ENCODE measurements at places on chromosomes 3 and 15. TPM values are rescaled to one million over a fixed set of nuclear protein-coding genes. Genes with fewer than 3 reads are reported as not detected.

CHRNA5 gene
- total RNA-seq = 0.27 TPM

DNA sequence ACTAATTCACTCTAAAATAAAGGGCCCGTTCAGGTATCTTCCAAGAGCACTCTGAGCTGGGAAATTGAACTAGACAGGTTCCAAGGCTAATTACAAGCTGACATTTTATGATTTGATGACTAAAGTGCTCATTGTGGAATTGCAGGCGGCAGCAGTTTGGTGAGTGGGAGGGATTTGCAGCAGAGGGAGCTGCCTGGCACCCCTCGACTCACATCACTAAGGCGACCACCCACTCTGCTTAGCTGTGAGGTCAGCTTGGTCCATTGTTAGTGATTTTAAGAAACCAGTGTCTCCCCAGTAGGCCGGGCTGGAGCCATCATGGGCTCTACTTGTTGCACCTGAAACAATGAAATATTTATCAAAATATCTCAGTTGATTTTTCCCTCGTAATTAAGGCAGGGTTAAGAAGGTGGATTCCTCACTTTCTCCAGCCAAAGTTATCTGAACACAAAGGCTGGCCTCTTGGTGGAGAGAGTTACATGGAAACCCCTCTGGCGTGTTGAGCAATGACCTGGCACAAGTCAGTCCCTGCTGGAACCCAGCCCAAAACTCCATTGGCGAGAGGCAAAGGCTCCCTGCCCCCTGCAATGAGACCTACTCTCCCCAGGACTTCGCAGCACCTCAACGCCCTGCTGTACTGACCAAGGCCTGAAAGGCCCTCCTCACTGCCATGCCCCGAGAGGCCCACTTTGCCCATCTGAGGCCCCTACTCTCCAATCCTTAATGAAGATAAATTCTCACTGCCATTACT is 65.0 kb upstream of the ATP2B2 start:
- DNase-seq = no peak

GRCh38 chr3:184508938-184509337 is 52.6 kb upstream of the EPHB3 start:
- no peak for DNase-seq

- no peak for DNase-seq
Measured at GRCh38 chr3:197746209-197746608, 3.5 kb upstream of the FYTTD1 start.

CCR8 gene
- not detected for total RNA-seq

LXN gene
- total RNA-seq = 32.2 TPM

DNA sequence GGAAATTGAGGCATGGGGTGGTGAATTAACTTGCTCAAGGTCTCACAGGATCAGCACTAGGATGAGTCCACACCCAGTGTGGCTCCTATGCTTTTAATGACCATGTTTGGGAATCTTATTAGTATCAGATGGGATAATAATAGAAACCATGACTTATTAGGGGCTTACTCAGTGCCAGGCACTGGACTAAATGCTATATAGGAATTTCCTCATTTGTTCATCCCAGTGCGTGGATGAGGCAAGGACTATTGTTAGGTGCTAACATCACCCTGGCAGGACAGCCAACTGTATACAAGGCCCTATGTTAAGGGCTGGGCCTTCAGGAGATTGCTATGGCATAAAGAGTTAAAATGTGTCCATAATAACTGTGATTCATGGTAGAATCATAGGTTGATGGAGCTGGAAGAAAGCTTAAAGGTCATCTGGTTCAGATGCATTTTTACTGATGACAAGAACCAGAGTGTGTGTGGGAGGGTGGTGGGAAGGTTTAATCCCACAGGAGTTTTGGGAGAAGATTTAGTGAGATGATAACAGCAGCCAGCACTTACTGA is 4.7 kb upstream of the FEM1B start:
- peak; percentile 50 for DNase-seq

IL17RD gene
- 7.9 TPM for total RNA-seq

GRCh38 chr3:191051037-191051436 is 148.0 kb upstream of the OSTN start:
- no peak for DNase-seq

DNA sequence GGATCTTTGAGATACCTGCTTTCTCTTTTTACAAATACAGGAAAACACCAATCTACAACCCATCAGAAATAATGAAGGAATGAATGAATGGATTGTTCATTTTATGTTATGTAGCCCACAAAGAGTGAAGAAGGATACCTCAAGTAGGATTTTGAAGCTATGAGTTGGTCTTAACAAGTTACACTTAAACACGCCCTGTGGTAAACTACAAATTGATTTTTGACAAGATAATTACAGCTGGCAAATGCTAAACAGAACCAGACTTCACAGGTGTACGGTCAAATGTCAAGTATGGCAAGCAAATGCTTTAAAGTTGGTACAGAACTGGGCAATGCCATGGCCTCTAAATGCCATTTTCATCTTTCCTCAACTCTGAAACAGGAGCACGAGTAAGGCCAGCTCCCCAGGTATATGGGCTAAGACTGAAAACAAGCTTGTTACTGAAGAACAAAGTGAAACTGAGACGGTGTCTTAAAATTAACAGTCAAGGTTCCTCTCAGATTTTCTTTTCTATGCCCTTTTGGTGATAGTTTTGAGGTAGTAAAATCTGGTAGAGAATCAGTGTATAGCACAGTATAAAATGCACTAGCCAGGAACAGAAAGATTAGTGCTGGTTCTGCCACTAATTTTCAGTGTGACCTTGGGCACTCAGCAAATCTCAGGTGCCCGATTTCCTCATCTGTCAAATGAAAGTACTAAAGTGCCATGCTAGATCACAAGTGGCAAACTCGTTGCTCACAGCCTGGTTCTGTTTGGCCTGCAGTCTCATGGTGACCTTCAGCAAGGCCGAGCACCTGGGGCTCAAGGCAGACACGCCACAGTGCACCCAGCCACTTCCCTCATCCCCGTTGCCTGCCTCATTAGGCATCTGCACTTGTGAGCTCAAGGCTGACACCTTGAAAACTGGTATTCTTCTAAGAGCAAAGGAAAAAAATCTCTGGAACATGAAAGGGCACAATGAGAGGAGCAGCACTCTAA is 9.5 kb downstream of the RUVBL1 start:
- DNase-seq = no peak

DNA sequence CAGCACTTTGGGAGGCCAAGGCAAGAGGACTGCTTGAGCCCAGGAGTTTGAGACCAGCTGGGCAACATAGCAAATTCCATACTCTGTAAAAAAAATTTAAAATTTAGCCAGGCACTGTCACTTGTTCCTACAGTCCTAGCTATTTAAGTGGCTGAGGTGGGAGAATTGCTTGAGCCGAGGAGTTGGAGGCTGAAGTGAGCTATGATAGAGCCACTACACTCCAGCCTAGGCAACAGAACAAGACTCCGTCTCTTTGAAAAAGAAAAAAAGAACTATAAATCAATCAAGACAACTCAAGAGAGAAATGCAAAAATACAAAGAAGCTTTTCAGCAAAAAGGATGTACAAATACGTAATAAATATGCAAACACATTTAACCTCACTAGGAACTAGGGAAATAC is 78.8 kb downstream of the TJP1 start:
- DNase-seq = no peak

NECTIN3 gene
- total RNA-seq = 37.1 TPM

GRCh38 chr3:5580826-5581225 is 393.3 kb downstream of the EDEM1 start:
- no peak for DNase-seq

DNA sequence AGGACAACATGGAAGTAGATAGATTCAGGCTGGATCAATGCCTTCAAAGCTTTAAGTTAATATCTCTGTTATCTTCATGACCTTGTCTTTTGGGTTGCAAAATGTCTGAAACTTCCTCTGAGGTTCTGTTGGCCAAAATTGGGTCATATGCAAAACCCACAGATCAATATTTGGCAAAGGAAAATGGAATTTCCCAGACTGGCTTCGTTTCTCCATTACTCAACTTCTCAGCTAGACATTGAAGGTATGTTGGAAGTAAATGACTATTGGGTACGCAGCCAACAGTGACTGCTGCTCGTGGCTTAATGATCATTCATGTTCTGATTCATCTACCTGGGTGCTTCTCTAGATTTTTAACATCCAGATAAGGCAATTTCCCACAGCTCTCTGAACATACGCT is 675.4 kb upstream of the SGO1 start:
- no peak for DNase-seq

IQCF6 gene
- total RNA-seq = not detected

TM6SF1 gene
- 9.1 TPM for total RNA-seq

KBTBD12 gene
- total RNA-seq = 14.5 TPM

DNA sequence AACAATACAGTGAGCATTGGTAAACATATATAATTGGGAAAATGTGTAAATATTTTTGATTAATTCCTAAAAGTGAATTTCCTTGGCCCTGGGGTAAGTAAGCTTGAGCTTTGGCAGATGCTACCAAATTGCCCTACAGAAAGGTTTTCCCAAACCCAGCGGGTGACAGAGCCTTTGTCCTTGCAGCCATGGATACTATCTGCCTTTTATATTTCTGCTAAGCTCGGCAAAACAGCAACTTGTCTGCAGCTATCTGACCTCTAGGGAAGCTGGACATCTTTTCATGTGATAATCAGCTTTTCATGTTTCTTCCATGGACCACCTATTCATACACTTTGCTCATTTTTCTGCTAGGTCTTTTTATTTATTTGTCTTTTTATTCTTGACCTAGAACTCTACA is 64.7 kb upstream of the SEC22A start:
- DNase-seq = no peak

DNA sequence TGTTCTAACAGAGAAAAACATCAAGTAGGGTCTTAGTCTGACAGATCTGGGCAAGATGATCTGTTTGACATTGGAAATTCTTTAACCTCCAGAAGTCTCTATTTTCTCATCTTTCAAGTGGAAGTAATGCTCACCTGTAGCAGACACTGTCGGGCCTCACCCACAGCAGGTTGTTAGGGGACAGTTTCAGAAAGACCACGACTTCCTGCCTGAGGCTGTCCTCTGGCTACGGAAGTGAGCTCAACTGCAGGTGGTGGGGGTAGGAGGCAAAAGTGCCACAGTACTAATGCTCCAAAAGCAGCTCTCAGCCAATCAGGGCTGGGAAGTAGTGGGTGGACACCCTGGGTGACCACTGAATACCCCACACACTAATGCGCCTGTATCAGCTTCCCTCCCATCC is 111.4 kb upstream of the TOPAZ1 start:
- no peak for DNase-seq

ARNT2 gene
- 5.8 TPM for total RNA-seq

- DNase-seq = no peak
Measured at GRCh38 chr3:127013758-127014535, 31.0 kb downstream of the PLXNA1 start.

- no peak for DNase-seq
Measured at GRCh38 chr3:27271890-27272289, 97.3 kb downstream of the NEK10 start.

GRCh38 chr3:161265916-161266571 is 44.9 kb downstream of the NMD3 start:
- DNase-seq = no peak

CCNDBP1 gene
- 61.5 TPM for total RNA-seq

DNA sequence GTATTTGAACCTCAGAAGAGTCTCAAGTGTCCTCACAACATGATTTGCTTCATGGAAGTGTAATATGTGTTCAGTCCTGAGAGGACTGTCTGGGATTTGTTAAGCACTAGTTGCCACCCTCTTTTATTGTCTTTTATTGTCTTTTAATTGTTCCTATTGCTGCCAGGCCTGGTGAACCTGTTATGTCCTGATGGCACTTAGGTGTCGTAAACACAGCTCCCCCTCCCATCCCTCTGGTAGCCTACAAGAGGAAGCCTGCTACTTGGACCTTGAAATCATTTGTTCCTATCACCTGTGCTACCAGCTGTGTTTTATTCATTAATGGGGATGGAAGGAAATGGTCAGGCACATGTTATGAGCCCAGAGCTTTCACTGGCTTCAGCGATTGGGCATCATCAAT is 19.3 kb downstream of the CCNB2 start:
- DNase-seq = no peak

AMT gene
- total RNA-seq = 7.2 TPM

DNA sequence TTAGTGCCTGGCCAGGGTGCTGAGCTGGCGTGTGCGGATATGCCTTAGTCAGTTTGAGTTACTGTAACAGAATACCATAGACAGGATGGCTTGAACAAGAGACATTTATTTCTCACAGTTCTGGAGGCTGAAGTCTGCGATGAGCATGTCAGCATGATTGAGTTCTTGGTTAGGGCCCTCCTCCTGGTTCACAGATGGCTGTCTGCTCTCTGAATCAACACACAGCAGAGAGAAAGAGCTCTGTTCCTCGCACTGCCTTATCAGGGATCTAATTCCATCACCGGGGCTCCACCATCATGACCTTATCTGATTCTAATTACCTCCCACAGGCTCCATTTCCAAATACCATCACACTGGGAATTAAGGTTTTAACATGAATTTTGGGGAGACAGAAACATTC is 386.6 kb upstream of the DPH6 start:
- no peak for DNase-seq

DNA sequence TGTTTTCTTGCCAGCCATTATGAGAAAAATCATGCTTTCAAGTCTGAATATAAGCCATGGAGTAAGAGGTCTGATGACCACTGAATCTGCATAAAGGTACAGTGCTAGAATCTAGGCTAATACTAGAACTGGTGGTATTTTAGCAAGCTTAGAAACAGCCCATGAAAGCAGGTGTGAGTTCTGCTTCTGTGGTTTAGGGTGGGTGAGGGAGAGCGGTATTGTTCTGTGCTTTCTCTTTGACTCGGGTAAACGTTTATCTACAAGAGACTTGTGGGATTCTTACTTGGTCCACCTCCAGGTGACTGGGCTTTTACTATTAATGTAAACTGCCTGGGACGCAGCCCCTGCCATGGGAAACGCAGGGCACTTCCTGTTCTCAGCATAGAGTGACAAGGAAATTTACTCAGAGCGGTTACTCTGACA is 55.2 kb downstream of the PGPEP1L start:
- DNase-seq = no peak

DNA sequence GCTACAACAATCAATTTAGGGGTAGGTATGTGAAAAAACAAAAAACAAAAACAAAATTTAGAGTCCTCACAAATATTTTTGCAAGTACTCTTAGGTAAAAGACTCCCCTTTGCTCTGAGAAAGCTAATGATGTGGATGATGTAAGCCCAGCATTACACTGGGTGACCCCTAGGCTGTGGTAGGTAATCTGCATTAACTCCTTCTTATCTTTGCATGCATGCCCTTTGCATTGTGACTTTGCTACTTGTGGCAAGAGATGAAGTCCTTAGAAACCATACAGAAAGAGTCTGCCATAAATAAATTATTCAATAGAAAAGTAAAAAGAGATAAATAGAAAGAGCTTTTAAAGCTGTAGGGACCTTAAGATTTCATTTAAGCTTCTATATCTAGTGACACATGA is 159.7 kb upstream of the MBNL1 start:
- DNase-seq = no peak

- DNase-seq = no peak
Measured at GRCh38 chr3:190532731-190533203, 18.9 kb downstream of the IL1RAP start.

GRCh38 chr15:81227716-81228115 is 31.0 kb downstream of the IL16 start:
- DNase-seq = no peak

ROPN1B gene
- not detected for total RNA-seq

TNFAIP8L3 gene
- total RNA-seq = 42.0 TPM

Measured in thoracic aorta (tissue), 2 donors.